ENCODE measurements at places on chromosomes 2 and 18. TPM values are rescaled to one million over a fixed set of nuclear protein-coding genes. Genes with fewer than 3 reads are reported as not detected.

- H3K4me1 ChIP-seq, result peaks cover 2% of the 10 kb centered on the region
- no peak overlapping the region for H3K4me3 ChIP-seq
- H3K36me3 ChIP-seq, result no peaks in the 10 kb centered on the region
- peaks cover 41% of the 10 kb centered on the region for H3K27me3 ChIP-seq
- H3K27ac ChIP-seq, result no peak overlapping the region
Observed at GRCh38 chr18:31553800-31554199, 37.9 kb upstream of the TTR start.

Gene SPC25
- 0.27 TPM for total RNA-seq

- no peak overlapping the region for H3K4me3 ChIP-seq
- no peak for DNase-seq
- no peak overlapping the region for H3K27ac ChIP-seq
- no peaks in the 10 kb centered on the region for H3K36me3 ChIP-seq
- no peaks in the 10 kb centered on the region for H3K4me1 ChIP-seq
Observed at GRCh38 chr18:58639751-58640427, 11.0 kb upstream of the ALPK2 start.

DNA sequence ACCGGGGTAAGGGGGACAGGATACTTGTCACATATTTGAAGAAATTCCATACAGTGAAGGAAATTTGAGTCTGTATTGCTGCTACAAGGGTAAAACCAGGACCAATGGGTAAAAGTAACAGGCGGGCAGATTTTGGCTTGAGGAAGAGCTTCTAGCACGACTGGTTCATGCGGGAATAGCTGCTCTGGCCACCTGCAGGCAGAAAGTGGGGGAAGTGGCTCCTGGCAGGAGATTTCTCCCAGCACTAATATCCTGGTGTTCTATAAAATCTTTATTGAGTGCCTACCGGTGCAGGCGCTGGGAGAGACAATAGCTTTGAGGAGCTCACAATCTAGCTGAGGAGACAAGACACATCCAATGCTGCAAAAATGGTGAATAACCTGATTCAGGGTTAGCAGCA is 198.5 kb downstream of the LOXHD1 start:
- peaks cover 2% of the 10 kb centered on the region for H3K36me3 ChIP-seq
- no peak overlapping the region for H3K4me3 ChIP-seq
- H3K27ac ChIP-seq, result no peak overlapping the region

DNA sequence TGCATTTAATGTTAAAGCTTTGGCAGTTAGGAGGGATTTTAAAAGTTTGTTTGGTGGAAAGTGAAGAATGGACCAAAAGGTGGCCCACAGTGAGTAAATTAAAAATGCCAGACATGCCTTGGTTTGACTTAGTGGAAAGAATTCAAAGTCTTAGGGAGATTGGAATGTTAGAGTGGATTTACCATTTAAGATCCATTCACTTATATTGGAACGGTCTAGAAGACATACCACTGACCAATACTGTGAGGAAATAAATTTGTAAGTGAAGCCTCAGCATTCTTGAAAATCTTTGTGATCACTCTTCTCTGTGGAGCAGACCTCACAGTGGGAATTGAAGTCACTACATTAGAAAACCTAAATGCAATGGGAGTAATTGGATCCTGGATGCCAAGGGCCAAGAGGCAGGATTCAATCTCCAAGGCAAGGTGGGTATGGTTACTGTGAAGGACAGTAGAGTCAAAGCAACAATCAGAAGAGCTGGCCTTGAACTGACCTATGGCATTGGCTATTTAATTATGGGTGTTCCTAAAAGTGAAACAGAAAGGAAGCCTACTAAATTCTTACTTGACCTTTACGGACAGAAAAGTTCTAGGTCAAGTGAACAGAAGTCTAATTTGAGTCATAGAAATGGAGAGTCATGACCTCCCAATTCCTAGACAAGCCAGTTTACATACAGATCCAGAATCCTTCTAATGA is 40.2 kb upstream of the VRK2 start:
- no peaks in the 10 kb centered on the region for H3K27me3 ChIP-seq
- peaks cover 3% of the 10 kb centered on the region for H3K4me1 ChIP-seq
- peaks cover 3% of the 10 kb centered on the region for H3K36me3 ChIP-seq
- H3K4me3 ChIP-seq, result no peak overlapping the region

Gene GCKR
- not detected for total RNA-seq

DNA sequence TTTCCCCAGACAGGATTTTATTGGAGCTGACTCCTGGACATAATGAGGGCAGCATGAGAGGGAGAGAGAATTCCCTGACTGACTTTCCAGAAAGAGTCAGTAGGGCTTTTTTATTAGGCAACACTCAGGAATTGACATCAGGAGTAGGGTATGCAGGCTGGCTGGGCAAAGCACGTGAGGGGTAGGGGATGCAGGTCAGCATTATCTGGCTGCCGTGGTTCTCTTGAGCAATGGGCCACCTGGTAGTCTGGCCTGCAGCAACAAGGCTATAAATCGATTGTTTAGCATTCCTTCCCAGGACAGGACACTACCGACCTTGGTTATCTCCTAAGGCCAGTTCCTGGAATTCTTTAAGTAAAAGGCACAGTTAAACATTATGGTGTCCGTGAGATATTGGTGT is 160.8 kb upstream of the AGAP1 start:
- H3K27me3 ChIP-seq, result peaks cover 31% of the 10 kb centered on the region
- H3K4me1 ChIP-seq, result no peaks in the 10 kb centered on the region
- H3K4me3 ChIP-seq, result no peak overlapping the region
- no peak overlapping the region for H3K27ac ChIP-seq

GRCh38 chr18:51248685-51249084 is 51.2 kb upstream of the MEX3C start:
- no peaks in the 10 kb centered on the region for H3K36me3 ChIP-seq
- H3K27me3 ChIP-seq, result peaks cover 14% of the 10 kb centered on the region
- H3K4me1 ChIP-seq, result no peaks in the 10 kb centered on the region

DNA sequence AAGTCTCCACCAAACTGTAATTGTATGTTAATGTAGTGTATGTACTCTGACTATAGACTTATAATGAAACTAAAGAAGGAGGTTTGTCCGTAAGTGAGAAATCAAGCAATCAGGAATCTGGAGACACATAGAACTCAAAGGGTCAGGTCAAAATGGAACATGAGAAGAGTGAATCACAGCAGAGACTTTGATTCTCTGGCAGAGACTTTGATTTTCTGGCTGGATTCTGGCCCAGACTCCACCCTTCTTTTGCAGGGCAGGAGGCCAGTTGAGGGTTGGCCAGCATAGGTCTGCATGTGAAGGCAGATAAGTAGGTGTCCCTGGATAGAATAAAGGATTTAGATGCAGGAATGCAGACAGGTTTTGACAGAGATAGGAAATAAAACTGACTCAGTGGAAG is 11.0 kb upstream of the NCKAP5 start:
- no peaks in the 10 kb centered on the region for H3K36me3 ChIP-seq
- H3K27ac ChIP-seq, result no peak overlapping the region
- H3K4me1 ChIP-seq, result no peaks in the 10 kb centered on the region
- H3K4me3 ChIP-seq, result no peak overlapping the region

Gene ICA1L
- 3.3 TPM for total RNA-seq

DNA sequence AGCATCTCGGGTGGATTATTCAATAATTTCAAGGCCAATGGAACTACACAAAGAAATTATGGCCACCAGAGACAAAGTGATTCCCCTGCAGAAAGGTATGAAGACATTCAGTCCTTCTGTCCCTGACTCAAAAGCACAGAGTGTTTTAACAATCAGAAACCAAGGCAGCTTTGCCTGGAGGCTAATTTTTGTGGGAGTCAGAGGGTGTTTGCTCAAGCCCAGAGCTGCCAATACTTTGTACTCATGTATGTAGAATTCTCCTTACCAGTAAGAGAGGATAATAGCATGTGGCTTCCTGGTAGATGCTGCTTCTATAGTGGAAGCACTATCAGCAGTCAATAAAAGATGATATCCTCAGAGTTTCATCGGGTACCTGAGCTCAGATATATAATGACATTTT is 178.4 kb downstream of the KCNE4 start:
- no peak for DNase-seq
- no peaks in the 10 kb centered on the region for H3K27me3 ChIP-seq
- no peak overlapping the region for H3K4me3 ChIP-seq
- no peak overlapping the region for H3K27ac ChIP-seq

DNA sequence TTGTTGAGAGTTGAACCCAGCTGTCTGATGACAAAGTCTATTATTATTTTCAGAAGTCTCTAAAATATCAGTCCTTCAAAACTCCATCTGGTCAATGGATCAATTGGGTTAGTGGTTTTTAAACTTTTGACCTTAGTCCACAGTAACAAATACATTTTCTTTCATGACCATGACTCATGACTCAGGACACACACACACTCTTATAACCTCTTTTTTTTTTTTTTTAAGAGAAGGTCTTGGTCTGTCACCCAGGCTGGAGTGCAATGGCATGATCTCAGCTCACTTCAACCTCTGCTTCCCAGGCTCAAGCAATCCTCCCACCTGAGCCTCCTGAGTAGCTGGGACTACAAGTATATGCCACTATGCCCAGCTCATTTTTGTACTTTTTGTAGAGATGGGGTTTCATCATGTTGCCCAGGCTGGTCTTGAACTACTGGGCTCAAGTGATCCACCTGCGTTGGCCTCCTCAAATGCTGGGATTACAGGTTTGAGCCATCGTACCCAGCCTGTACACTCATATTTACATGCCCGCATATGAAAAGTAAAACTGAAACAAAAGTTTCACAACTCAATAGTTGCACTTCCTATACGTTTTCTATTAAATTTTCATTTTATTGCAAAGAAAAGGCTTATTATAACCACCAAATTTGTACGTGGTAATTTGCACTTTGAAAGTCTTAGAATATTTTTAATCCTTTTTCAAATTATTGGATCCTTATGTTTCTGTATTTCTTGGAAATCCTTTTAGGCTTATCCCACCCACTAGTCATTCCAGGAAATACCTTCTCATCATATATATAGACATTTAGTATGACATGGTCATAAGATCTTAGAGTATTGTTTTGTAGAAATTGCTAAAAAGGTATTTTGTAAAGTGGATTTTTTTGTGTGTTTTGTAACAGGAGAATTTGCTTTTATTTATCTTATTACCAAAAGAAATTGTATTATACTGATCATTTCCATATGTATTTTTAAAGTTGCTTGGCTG is 199.0 kb downstream of the LPIN1 start:
- H3K27ac ChIP-seq, result peak overlapping the region; percentile 95
- peak overlapping the region; percentile 88 for H3K4me3 ChIP-seq
- no peak for DNase-seq
- peaks cover 7% of the 10 kb centered on the region for H3K27me3 ChIP-seq
- peaks cover 12% of the 10 kb centered on the region for H3K4me1 ChIP-seq

DNA sequence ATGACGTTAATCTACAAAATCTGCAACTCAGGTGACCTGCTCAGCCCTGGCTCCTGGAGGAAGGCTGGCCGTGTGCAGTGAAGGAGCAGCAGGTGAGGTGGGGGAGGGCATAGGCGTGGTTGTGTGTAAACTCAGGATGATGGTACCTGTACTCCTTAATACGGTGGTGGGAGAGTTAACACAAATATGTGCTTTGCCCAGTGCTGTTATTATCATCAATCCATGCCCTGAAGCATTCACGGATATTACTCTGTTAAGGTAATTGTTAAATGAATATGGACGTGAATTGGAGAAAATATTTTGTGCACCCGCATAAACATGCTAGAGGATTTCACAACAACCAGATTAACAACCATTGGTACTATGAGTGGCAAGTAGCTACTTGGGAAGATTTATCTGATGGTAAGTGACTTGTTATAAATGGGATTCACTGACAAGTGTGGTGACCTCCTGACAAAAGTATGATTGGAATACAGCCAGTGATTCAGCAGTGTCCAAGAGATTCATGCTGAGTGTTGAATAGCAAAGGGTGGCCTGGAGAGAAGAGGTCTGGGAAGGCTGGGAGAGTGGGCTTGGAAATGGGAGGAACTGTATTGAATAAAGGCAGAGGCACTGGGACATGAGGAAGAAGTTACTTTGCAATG is 194.1 kb downstream of the TPGS2 start:
- H3K27ac ChIP-seq, result no peak overlapping the region
- H3K4me3 ChIP-seq, result no peak overlapping the region
- no peak for DNase-seq
- peaks cover 28% of the 10 kb centered on the region for H3K27me3 ChIP-seq
- H3K36me3 ChIP-seq, result no peaks in the 10 kb centered on the region

- peaks cover 36% of the 10 kb centered on the region for H3K4me1 ChIP-seq
- H3K36me3 ChIP-seq, result peaks cover 8% of the 10 kb centered on the region
- no peak for DNase-seq
- no peak overlapping the region for H3K27ac ChIP-seq
Observed at GRCh38 chr2:233350708-233351107, 3.6 kb upstream of the DGKD start.

- peak overlapping the region; percentile 90 for H3K4me3 ChIP-seq
- H3K4me1 ChIP-seq, result peaks cover 27% of the 10 kb centered on the region
- H3K36me3 ChIP-seq, result no peaks in the 10 kb centered on the region
- H3K27ac ChIP-seq, result peak overlapping the region; percentile 92
Observed at GRCh38 chr2:96870626-96871255, 861 bp upstream of the SEMA4C start.

DNA sequence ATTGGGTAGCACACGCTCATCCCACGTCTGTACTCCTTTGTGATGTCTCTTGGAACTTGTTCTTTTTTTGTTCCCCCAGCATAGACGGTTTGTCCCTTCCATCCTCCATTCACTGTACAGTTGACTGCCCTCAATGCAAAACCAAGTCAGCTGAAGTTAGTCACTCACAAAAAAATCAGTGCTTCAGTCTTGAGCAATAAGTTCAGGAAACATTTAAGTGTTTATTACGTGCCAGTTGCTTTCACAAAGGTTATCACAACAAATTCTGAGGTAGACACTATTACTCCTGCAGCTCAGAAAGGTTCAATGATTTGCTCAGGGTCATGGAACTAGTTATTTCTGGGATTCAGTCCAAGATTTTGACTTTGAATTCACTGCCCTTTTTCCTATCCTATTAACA is 102.2 kb downstream of the PDE1A start:
- no peak overlapping the region for H3K4me3 ChIP-seq
- DNase-seq, result no peak
- H3K27me3 ChIP-seq, result no peaks in the 10 kb centered on the region
- H3K27ac ChIP-seq, result no peak overlapping the region

Data from T-helper 17 cell (primary cell).